ENCODE measurements at places on chromosomes 12 and 14. TPM values are rescaled to one million over a fixed set of nuclear protein-coding genes. Genes with fewer than 3 reads are reported as not detected.

GRCh38 chr14:88305528-88306322 is 17.3 kb downstream of the KCNK10 start:
- DNase-seq: no peak

GRCh38 chr12:53308276-53308675 is 8.8 kb downstream of the MYG1 start:
- DNase-seq: no peak

- DNase-seq: peak; percentile 34
These were observed 31.8 kb downstream of the SLC8B1 start for GRCh38 chr12:113302886-113303640.

Gene DENND5B
- total RNA-seq: 36.4 TPM

Gene TSPAN19
- total RNA-seq: not detected

- DNase-seq: no peak
These were observed 25.3 kb downstream of the C2CD5 start for GRCh38 chr12:22518998-22519397.

GRCh38 chr12:120620624-120621023 is 19.8 kb upstream of the CABP1 start:
- DNase-seq: no peak

Gene ARMH4
- total RNA-seq: not detected

GRCh38 chr12:111450676-111451075 is 45.0 kb downstream of the SH2B3 start:
- DNase-seq: no peak

DNA sequence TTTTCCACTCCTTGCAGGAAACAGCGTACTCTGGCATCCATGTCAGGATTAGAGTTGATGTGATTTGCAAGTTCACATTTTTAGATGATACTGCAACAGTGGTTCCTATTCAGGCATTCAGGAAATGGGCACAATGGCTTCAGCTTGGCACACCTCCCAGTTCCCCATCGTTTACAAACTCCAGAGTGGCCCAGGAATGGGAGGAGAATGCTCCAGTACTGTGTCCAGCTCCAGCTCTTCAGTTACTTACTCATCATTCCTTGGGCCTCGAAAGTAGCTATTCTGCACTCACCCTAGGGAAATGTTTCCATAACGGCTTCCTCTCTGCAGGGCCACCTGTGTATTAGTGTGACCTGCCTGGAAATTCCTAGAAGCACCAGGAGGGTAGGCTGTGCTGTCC is 239.7 kb upstream of the RGS6 start:
- no peak for DNase-seq

GRCh38 chr12:54147186-54147585 is 41.6 kb downstream of the SMUG1 start:
- DNase-seq: no peak

- DNase-seq: no peak
These were observed 9.5 kb upstream of the BCL7A start for GRCh38 chr12:122012184-122012583.

Gene NEUROD4
- not detected for total RNA-seq

DNA sequence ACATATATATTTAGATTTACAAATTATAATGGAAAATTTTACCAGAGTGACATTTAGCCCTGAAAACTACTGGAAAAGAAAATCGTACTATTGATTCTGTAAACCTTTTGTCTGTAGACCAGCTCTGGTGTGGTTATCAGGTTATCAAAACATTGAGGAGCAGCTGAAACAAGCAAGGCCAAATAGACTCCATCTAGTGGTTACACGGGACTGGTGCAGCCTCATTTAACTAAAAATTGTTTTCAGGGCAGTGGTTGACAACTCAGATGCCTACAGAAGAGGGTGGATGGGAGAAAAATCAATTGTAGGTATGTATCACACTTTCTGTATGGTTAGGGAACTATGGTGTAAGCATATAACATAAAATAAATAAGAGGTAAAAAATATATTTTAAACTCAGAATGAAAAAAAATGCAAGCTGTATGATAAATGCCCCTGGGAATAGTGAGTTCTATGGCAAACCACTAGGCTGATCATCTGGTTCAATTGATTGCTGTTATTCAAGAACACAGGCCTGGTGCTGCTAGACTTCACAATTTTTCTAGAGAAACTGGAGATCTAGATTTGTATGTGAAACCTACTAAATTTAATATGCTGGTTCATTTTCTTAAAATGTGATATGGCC is 51.2 kb downstream of the ACSS3 start:
- DNase-seq: peak; percentile 33

- DNase-seq: peak; percentile 56
These were observed 88.5 kb downstream of the GXYLT1 start for GRCh38 chr12:42056130-42056529.

Gene TAS2R8
- not detected for total RNA-seq

Gene AMDHD1
- 2.6 TPM for total RNA-seq

- no peak for DNase-seq
These were observed 1.6 kb upstream of the NFATC4 start for GRCh38 chr14:24366413-24366720.

DNA sequence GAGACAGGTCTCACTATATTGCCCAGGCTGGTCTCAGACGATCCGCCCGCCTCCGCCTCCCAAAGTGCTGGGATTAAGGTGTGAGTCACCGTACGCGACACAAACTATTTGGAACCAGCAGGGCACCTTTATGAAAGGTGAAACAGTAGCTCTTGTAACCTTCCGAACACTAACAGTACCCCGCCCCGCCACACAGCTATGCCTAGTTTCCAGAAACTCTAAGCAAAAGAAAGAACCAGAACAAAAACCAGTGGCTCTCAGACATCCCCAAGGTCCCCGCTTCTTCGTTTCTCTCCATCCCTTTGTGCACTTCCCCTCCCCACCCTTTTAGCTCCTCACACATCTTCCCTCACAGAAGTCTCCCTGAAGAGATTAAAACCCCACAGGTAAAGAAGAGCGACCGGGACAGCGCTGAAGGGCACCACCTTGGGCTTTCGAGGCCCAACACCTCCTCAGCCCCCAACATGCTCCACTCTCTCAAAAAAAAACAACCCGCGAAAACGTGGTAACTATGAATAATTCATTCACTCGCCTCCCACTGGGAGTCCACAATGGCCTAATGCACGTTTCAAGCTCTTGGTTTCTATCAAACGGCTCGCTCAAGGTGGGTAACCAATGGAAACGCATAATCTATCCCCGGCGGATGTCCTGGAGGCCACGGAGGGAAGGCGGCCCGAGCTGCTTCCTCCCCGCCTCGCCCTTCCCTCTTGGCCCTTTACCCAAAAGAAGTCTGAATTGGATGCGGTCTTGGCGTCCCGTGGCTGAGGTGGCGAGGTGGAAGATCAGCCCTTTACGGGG is 877 bp downstream of the BAG5 start:
- DNase-seq: peak; percentile 68

DNA sequence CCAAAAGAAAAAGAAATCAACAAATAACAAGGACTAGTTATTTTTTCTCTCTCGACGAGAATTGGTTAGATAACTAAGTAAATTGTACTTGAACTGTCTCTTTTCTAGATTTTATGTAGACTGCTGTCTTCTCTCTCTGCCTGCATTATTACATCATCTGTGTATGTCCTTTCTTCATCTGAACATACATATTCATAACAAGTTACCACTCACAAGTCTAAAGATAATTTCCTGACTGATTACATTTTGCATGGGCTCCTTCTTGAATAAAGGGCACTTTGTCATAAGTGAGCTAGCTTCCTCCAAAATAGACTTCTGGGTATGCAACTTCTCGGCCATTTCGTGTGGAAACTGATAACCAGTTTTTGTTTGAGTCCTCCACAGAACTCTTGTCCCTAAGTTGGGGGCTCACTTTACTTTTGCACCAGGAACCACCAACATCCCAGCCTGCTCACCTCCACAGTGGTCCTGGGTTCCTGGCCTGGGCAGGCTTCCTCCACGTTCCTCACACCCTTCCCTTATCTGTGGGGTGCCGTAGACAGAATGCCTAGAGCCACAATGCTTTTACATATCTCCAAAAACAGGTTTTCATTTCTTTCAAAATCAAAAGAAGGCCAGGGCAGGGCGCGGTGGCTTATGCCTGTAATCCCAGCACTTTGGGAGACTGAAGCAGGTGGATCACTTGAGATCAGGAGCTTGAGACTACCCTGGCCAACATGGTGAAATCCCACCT is 6.2 kb upstream of the DDX47 start:
- no peak for DNase-seq

- DNase-seq: no peak
These were observed 43.0 kb downstream of the ITPR2 start for GRCh38 chr12:26789731-26790644.

Gene FGF23
- not detected for total RNA-seq

GRCh38 chr12:46207644-46208043 is 61.2 kb downstream of the SLC38A1 start:
- no peak for DNase-seq

DNA sequence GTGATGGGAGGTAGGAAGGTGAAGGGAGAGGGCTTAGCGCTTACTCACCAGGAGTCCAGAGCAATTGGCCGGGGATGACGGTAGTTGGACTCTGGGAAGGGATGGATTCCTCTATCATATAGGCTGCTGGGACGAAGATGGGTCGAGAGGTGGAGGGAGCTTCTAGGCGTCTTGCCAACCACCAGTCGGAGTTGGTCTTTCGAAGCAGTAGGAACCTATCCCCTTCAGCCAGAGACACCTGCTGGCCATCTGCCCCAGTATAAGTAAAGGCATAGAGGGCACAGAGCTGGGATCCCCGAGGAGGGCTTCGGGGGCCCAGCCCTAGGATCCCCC is 657 bp downstream of the ARHGAP9 start:
- peak; percentile 49 for DNase-seq

- no peak for DNase-seq
These were observed 6.5 kb downstream of the TMEM119 start for GRCh38 chr12:108591267-108591980.

DNA sequence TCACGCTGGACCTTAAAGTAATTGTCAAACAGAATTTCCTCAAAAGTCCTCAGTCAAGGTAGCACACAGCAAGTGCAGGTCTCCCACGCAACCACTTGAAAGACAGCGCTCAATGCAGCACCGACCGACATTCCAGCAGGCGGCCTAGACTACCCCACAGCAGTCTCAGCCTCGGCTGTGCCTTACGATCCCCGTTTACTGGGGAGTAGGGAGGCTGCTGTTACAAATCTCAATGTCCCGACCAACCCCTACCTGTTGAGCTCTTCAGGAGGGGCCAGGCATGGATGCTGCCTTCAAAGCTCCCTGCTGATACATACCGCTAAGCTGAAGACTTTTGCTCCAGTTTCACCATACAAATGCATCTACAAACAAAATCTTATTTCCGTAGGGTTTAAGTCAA is 21.8 kb downstream of the VPS37B start:
- no peak for DNase-seq

DNA sequence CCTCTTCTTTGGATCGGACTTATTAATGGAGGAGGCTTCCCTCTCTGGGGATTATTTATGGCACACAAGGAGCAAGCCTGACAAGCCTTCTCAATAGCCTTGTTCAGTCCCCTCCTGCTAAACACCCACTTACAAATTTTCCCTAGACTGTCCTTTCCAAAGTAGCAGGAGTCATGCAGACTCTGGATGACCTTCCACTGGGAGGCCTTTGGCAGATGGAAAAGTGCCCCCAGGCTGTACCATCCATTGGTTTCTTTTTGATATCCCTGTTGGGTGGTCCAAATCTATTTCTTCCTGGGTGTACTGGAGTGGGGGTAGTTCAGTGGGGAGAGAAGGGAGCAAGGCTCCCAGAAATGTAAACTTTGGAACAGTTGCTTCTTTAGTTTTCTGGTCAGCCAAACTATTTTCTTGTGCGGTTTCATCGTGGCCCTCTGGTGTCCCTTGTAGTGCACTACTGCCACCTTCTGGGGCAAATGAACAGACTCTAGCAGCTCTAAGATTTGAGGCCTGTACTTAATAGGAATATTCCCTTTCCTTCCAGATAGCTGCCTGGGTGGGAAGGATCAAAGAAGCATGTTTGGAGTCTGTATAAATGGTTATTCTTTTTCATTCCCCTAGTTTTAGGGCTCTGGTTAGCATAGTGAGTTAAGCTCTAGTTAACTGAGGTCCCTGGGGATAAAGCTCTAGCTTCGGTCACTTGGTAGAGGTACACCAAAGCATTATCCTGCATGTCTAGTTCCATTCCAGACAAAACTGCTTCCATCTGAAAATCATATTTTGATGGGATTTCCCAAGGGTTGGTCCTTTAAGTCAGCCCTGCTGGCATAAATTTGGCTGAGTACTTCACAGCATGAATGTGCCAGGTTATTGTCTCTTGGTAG is 409.5 kb downstream of the SLC6A15 start:
- peak; percentile 37 for DNase-seq

Gene FGD4
- 14.9 TPM for total RNA-seq

GRCh38 chr12:11460343-11461023 is 65.1 kb upstream of the PRB2 start:
- DNase-seq: no peak

DNA sequence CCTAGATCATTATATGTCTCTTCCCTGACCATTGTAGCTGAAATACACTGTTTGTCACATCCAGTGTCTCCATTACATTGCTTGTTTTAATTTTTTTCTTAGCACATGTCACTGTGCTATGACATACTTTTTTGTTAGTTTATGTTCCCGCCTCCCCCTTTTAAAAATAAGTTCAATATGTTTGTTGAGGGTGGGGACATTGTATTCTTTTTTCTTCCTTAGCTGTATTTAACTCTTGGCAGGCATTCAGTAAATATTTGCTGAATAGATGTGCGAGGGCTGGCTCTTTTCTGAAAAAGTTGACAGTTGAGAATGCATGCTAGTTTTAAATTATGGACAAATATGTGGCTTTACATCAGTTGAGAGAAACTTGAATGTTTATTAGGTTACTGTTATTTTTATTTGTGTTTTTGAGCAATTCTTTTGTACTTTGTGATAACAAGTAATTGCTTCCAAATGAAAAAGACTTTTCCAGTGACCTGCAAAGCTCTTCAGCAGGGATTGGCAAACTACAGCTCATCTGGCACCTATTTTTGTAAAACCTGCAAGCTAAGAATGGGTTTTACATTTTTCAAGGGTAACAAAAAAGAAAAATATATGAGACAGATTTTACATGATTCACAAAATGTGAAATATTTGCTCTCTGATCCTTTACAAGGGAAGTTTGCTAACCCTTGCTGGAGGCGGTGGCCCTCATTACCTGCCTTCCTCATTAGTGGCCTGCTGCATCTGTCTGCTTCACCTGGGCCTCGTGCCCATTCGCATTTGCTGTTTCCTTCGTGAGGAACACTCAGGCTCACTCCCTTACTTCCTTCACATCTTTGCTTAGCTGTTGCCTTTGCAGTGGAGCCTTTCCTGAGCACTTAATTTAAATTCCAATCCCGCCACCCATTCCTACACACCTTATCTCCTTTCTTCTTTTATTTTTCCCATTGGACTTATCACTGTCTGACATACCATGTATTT is 229.4 kb downstream of the ERC1 start:
- no peak for DNase-seq

Gene ESPL1
- total RNA-seq: 137 TPM

GRCh38 chr12:29316752-29317151 is 64.2 kb downstream of the ERGIC2 start:
- DNase-seq: no peak

Gene SERPINA1
- not detected for total RNA-seq

DNA sequence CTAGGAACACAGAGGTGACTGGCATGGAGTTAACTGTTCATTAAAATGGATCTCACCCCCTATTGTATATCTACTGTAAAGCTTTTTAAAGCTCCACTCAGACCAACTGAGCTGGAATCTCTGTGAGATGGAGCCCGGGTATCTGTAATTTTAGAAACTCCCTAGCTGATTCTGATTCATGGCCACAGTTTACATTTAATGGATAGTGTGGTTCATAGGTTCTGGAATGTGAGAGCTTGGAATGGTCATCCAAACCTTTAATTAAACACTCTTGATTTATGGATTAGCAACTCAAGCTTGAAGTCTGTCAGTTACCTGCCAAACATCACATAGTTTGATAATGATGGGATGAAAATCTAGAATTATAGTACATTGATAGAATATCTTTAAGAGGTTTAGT is 183.8 kb downstream of the SLC25A21 start:
- DNase-seq: no peak

Measured in OCI-LY7 (cell line).